ENCODE measurements at places on chromosomes 7 and 10.

DNA sequence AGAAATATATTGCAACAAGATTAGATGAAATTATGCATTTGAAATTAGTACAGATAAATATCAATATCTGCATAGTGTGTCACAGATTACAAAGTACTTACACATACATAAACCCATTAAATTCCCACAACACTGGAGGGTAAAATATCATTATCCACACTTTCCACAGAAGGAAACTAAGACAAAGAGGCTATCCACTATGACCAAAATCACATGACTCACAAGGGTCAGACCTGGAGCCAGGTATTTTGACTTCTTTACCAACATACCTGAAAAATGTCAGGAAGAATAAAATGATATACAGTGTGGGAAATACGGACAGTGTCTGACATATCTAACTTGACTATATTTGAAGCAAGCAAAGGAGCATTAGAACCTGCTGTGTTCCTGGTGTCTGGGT lies 34.1 kb downstream of the HYCC1 start:
- no peak for DNase-seq

- DNase-seq, result peak; percentile 73
Observed at GRCh38 chr10:70293169-70293843, 9.5 kb upstream of the NPFFR1 start.

- no peak for DNase-seq
Observed at GRCh38 chr10:5890452-5890915, 441 bp downstream of the FBH1 start.

GRCh38 chr10:131726967-131727366 lies 173.8 kb upstream of the PPP2R2D start:
- peak; percentile 17 for DNase-seq
